Stimulated activated CD8-positive, alpha-beta memory T cell treated with anti-CD3 and anti-CD28 coated beads, Interleukin-15, amount 100 ng/mL, for 4 hours (primary cell): ENCODE measurements at places on chromosomes 2 and 18.

GRCh38 chr2:19474128-19474527 lies 115.7 kb upstream of the OSR1 start:
- no peak for DNase-seq

DNA sequence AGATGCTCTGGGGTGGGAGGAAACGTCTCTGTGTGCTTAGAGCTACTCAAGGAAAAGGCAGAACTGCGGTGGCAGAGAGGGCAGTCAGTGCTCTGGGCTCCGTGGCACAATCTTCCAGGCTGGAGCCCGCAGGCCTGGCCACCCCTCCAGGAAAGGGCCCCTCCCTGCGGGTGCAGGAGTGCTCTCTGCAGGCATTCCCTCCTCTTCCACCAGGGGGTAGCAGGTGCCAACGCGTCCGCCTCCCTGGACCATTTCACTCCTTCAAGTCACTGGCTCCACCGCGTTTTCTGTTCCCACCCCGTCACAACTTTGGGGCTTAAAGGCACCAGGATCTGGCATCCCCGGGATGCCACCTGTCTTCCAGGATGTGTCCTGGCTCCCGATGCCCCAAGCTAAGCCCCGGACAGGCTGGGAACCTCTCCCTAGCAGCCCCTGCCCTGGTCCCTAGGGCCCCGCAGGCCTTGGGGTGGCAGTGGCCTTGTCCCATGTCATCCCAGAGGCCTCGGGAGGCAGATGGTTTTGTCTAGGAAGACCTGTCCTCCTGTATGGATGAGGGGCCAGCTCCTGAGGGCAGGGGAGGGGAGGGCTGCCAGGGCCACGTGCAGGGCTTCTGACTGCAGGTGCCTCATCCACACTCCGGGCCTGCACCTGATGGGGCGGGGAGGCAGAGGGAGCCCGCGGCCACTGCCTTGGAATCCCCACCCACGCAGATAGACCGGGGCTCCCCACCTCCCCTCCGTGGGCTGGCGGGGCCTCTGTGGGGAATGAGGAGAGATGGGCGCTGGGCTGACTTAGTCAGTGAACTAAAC lies 26.4 kb downstream of the KCNIP3 start:
- no peak for DNase-seq

GRCh38 chr2:216328347-216328746 lies 43.9 kb downstream of the MARCHF4 start:
- DNase-seq = no peak

- no peak for DNase-seq
Observed at GRCh38 chr2:219664944-219665343, 37.5 kb downstream of the SLC4A3 start.

- DNase-seq = no peak
Observed at GRCh38 chr18:79547413-79548076, 132.1 kb upstream of the CTDP1 start.

- DNase-seq = peak; percentile 80
Observed at GRCh38 chr18:63161761-63162195, 157.8 kb downstream of the BCL2 start.

DNA sequence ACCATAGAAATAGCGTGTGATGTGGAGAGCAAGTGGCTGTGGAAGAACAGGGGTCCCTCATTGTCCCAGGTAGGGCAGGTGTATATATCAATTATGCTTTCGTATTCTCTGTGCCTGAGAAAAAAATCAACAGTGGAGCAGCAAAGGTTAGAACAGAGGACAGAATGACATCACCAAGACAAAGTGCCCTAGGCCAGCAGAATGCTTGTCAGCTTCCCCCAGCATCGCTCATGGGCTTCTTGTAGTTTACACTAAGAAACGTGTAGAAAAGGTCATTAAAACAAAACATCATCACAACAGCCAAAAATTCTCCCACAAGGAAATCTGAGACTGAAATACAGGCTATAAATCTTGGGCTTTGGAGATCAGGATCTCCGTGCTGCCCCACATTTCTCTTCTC lies 288.0 kb downstream of the TDRD15 start:
- DNase-seq = no peak

DNA sequence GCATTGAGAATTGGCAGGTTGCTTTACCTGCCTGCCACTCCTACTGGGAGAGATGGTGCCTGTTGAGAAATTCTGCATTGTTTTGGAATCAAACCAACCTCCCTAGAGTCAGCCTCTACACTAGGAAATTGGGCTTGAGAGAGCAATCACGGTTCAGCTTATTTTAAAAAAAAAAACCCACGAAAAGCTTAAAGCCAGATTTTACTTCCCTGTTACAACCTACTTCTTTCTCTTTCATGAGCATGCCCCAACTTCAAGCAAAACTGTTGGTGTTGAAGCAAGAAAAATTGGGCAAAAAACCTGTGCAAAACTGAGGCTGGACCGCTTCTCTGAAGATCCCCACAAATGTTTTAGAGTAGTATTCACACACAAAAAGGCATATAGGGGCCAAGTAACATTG lies 134.6 kb upstream of the ZEB2 start:
- no peak for DNase-seq

- no peak for DNase-seq
Observed at GRCh38 chr18:58315041-58315440, 271.0 kb downstream of the NEDD4L start.

GRCh38 chr2:236173036-236173728 lies 5.0 kb upstream of the GBX2 start:
- DNase-seq = no peak

- DNase-seq = no peak
Observed at GRCh38 chr2:144152817-144153271, 367.1 kb downstream of the ZEB2 start.

- DNase-seq = no peak
Observed at GRCh38 chr2:54755641-54756326, 32.3 kb downstream of the EML6 start.

DNA sequence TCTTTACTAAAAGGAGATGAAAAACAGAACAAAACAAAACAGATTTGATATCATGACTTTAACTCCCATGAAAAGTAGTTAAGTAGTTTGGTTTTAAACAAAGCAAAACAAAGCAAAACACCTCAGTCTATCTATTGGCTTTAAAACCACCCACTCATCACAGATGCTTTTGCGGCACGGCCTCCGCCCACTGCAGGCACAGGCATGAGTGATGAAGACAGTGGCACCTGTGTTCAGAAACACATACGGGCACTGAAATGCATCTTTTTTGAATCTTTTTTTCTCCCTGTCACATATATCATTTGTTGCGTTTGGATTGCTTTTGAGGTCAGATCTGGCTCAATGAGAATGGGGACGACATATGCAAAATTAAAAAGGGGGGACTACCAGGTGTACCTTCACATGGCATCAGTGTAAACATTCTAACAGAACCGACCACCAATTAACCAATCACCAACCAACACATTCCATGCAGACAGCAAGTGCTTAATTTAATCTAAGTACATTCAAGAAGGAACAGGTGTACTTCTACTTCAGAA lies 147.4 kb upstream of the REV1 start:
- DNase-seq = no peak

DNA sequence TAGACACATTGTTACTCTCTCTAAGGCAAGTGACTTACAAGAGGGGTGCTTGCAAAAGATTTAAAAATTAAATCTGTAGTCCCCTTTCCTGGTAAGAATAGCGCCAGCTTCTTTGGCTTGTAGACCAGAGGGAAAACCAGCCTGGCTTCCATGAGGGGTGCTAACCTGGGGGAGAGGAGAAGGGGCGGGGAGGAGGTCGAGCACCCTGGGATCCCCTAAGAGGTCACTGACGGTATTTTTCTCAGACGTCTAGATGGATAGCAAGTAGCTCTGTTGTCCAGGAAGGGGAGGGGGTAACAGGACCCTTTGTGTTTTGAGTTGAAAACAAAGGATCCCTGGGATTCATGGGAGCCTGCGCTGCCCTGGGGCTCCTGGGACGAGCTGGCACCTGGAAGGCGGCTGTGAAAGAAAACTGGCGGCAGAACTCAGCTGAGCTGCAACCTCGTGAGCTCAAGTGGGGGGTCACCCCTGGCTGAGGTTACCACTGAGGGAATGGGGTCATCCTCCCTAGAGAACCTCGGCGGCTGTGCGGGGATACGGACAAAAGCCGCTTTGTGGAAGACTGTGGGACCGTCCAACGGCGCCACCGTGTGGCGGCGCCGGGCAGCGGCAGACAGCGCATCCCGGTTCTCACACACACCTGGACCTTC lies 37.8 kb upstream of the MRPL19 start:
- DNase-seq = no peak

DNA sequence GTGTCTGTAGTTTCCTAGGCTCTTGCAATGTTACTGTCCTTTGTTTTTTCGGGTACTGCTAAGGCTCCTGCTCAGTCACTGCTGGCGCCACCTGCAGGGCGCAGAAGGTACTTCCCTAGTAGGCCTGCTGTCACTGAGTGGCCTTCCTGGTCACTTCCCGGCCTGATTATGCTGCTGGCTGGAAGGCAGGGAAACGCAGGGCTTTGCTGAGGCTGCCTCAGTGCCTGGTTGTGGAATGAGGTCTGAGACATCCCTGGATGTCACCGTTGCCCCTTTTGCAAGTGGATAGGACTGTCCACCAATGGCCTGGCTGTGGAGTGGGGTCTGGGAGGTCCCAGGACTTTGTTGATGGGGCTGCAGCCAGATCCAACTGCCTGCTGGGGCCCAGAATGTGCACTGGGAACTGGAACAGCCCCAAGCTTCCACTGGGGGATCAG lies 13.1 kb downstream of the DAW1 start:
- no peak for DNase-seq

- DNase-seq = no peak
Observed at GRCh38 chr2:144580521-144581161, 60.7 kb upstream of the ZEB2 start.

DNA sequence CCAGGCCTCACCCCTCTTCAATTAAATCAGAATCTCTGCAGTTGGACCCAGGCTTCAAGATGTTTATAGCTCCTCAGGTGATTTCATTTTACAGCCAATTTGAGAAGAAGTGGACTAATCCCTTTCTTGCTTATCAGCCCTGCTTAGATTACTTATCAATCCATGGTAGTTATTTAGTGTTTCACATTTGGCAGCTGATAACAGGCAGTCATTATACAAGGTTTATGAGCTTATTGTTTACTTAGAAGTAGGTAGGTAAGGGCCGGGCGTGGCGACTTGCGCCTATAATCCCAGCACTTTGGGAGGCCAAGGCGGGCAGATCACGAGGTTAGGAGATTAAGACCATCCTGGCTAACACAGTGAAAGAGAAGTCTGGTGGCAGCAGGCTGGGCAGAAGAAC lies 237.5 kb downstream of the CTNNA2 start:
- no peak for DNase-seq

DNA sequence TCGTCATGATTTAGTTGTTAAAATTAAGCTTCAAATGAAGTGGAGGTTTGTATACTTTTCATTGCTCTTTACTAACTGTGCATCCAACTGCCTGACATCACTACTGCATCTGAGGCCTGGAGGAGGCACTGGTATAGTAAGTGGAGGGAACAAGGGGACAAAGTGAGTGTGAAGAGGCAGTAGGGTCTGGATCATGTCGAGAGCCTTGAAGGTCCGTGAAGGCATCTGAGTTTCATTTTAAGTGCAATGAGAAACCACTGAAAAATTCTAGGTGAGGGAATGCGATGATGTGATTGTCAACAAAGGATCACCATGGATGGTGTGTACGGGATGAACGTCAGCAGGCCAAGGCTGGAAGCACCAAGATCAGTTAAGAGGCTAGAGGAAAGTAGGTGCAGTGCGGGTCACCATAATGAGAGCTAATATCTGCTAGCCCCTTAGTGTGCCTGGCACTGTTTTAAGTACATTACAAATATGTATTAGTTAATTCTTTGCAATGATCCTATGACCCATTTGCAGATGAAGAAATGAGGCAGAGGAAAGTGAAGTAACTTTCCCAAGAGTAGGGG lies 96.1 kb downstream of the CABYR start:
- no peak for DNase-seq

DNA sequence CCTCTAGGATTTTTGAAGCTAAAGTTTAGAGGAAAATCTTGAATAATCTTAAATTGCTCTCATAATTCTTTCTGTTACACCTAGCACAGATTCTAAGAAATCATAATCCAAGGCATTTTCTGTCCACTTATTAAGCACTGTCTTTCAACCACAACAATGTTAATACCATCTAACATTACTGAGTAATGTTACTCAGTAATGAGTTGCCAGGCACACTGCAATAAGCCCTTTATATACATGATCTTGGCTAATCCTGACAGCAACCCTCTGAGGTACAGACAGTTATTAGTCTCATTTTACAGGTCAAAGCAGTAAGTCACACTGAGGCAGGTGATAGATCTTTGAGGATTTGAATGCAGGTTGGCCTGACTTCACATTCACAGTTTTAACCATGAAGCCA lies 291.9 kb downstream of the ALK start:
- no peak for DNase-seq

- DNase-seq = no peak
Observed at GRCh38 chr2:138157372-138157771, 193.1 kb downstream of the HNMT start.

DNA sequence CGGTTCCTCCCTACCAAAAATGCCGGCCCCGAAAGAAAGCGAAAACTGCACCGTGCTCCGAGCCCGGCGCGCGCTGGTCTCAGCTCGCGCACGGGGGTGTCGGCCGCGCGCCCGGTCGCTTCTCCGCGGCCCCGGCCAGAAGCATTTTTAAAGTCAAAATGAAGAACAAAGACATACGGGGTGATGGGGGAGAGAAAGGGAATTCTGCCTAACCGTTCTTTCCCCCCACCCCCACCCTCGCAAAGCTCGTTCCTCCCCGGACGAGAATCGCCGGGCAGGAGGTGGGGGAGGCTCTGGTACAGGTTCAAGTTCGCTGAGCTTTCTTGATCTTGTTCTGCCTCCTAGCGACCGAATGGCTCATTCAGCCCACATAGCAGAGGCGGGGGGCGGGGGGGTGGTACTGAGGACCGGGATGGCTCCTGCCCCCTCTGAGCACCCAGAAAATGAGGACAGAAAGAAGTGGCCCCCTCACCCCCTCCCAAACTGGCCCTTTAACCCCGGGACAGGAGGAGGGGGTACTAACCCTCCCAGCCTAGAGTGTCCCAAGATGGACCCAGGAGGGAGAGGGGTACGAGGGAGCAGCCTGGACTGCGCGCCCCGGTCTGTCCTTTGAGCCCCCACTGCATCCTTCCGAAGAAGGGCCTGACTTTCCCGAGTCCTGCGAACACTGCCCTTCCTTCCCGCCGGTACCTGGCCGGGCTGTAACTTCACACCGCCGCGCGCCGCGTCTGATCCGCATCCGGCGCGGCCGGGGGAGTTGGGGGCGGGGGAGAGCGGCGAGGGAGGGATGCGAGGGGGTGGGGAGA lies 3.1 kb downstream of the BCL11A start:
- peak; percentile 29 for DNase-seq

DNA sequence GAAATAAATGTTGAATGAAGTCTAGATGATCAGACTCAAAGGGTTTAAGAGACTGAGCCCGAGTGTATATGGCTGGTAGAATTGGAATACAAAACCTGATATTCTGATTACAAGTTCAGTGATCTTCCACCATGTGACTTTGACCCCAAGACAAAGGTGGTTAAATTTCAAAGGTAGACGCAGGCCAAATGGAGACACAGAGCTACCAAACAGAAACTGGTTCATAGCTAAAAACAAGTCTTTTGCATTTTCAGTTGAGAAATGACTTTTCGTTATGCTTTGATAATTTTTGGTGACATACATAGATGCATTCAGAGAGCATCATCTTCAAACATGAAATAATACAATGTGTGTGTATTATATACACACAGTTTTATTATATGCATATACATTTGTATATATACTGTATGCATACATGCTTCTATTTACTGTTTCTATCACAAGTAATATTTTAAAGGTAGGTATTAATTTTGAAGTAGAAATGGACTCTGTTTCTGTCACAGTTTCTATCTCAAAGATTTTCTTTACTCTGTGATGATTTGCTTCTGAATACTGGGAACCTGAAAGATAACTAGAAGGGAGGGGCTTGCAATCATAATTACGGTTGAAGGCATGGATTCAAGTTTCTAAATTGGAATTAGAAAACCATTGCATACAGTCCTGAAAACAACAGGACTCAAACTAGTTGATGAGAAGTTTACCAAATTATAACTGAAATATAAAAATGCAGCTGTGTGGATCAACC lies 142.3 kb downstream of the ABCA12 start:
- DNase-seq = no peak
